ENCODE measurements at places on chromosomes 6 and 20. TPM values are rescaled to one million over a fixed set of nuclear protein-coding genes. Genes with fewer than 3 reads are reported as not detected.

Gene CITED2
- 421 TPM for total RNA-seq

DNA sequence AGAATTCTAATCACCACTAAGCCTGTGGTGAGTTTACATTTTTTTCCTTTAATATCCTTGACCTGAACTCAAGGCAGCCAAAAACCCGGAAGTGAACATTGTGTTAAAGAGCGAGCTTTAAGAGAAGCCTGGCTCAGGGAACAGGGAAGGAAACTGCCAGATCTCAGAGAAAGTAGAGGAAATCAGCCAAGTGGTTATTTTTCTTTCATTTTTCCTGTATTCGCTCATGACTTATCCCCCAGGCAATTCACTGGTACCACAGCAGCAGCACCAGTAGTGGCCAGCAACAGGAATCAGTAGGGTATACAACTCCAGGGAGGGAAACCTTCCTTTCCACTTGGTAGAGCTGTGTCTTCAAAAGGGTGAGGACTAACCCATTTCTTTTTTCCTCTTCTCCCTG is 89.6 kb upstream of the HMGCLL1 start:
- DNase-seq: no peak

DNA sequence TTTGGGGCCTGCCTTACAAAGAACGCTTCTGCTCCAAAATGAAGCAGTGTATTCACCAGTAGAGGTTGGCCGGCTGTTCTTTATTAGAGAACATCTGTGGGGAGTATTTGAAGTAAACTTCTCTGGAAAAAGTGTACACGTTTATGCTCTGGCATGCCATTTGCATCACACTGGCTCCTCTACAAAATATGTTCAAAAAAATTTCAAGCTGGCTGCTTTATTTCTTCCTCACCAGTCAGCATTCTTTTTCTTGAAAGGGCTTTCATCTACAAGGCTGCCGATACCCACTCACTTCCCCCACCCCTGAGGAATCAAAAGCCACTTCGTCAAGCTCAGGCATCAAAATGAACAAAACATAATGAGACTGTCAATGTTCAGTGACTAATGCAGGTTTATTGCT is 294.1 kb downstream of the TFAP2B start:
- no peak for DNase-seq

Gene BHLHE23
- total RNA-seq: not detected

DNA sequence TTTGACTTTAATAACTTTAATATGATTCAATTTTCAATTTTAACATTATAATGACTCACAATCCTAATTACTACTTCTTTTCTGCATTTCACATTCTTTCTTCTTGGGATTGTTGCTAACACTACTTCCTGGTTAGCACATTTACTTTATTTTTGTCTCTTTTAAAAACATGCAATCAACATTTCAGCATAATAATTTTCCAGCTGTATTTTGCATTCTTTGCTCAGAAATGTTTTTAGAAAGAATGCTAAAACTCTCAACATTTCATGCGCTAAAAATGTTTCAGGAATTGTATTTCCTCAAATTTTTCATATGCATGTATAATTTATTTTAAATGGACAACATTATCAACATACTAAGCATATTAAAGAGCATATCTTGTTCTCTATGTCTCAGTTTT is 1302.1 kb upstream of the GJE1 start:
- DNase-seq: no peak

Gene PROCR
- total RNA-seq: 3.2 TPM

DNA sequence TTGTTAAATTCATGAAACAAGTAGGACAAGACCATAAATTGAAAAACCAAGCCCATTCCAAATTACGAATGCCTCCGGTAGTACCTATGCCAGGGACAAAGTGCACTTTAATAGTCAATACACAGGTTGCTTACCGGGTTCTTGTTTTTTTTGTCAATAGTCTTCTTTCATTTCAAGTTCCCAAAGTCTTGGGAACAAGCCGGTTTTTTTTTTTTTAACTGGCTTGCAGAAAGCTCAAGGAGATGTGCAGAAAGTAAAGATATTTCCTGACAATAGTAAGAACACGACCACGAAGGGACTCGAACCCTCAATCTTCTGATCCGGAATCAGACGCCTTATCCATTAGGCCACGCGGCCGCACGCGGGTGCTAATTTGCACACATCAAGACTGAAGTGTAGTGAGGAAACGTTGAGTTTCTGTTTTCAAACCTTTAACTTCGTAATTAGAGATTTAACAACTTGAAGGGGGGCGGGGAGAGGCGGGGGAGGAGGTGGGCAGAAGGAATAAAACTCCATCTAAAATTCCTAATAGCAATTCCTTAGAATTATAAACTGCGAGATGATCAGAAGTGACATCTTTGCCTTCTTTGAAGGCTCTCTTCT is 181.0 kb downstream of the TRIM27 start:
- no peak for DNase-seq

- DNase-seq: no peak
Measured at GRCh38 chr6:19478992-19479391, 358.2 kb upstream of the ID4 start.

- no peak for DNase-seq
Measured at GRCh38 chr20:48025661-48026060, 240.4 kb upstream of the SULF2 start.

DNA sequence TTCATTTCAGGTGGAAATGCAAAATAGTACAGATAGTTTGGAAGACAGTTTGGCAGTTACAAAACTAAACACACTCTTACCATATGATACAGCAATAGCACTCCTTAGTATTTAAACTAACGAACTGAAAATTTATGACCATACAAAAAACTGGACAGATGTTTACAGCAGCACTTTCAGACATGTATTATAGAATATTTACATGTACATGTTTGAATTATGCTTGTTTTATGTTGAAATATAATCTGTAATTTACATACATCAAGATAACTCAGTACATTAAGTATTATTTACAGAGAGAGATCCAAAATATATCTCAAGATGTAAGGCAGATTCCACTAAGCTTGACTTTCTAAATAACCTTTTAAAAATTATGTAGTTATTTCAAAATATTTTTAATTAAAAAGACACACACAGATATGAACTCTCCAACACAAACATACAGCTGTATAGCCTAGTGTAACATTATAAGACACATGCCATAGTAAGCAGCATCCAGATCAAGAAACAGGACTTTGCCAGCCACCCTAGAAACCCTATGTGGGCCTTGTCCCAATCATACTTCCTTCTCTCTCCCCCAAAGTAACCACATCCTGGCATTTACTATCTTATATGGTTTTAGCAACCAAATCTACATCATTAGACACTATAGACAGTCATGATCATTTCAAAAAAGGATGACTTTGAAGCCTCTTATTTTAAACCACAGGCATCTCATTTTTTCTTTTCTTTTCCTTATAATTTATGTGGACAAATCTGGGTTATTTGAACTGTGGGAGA is 82.2 kb downstream of the MAN1A1 start:
- DNase-seq: no peak

Gene EDN1
- 13.2 TPM for total RNA-seq

DNA sequence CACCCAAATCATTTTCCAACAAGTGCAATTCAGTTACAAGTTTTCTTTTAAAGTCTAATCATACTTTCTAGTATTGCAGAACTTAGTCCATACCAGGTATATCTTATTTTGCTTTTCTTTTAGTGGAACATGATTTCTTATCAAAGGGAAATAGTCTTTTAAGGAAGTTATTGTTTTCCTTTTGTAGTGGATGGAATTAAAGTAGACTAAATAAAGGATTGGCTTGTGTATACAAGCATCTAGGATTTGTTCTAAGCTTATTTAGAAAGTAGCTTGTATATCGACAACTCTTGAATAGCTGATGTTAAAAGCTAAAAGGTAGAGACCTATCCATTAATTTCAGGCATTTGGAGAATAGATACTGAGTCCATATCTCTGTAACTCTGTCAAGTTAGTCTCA is 14.8 kb downstream of the DCBLD1 start:
- DNase-seq: no peak

Gene ITPR3
- total RNA-seq: 22.8 TPM

GRCh38 chr20:62959101-62959971 is 6.8 kb downstream of the SLC17A9 start:
- no peak for DNase-seq

Gene PAK5
- total RNA-seq: not detected

- peak; percentile 66 for DNase-seq
Measured at GRCh38 chr20:4713401-4713800, 8.3 kb upstream of the PRND start.

Gene PRPH2
- total RNA-seq: not detected

GRCh38 chr20:14488756-14489479 is 151.5 kb upstream of the FLRT3 start:
- DNase-seq: no peak

DNA sequence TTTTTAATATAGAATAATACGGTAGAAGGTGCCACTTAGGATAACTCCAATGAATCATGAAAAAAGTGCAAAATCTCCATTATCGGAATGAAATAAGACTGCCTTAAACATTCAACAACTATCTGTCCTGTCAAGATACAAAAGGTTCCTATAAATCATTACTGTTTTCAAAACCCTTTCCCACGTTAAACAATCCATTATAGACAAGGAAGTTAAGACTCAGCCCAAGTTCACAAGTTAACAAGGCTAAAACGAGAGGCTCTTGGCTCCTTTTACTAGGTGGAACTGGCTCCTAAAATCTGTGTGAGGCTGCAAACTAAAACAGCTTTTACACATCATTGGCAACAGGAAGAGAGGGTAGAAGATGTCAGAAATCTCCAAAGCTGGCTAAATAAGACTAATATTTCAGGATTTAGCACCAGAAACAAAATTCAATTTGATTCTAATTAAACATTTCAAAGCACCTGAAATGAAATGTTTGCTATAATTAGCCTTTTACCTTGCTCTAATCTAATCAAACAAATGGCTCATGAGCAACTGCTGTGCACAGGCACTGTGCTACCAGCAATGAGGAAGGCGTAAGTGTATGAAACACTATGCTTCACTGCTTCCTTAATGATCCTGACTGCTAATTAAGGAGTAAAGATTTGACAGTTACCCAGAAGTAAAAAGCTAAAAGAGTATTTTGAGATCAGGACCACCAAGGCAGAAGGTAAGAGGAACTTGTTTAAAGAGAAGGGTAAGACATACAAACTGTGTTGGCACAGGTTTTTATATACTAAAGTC is 109.7 kb downstream of the DST start:
- no peak for DNase-seq
